ENCODE measurements at places on chromosomes 1 and 21.

- DNase-seq, result no peak
Observed at GRCh38 chr1:161047436-161048420, 2.0 kb upstream of the USF1 start.

- no peak for DNase-seq
Observed at GRCh38 chr1:156931211-156931952, 10.9 kb downstream of the LRRC71 start.

- DNase-seq, result no peak
Observed at GRCh38 chr1:210325026-210325670, 3.6 kb upstream of the HHAT start.

DNA sequence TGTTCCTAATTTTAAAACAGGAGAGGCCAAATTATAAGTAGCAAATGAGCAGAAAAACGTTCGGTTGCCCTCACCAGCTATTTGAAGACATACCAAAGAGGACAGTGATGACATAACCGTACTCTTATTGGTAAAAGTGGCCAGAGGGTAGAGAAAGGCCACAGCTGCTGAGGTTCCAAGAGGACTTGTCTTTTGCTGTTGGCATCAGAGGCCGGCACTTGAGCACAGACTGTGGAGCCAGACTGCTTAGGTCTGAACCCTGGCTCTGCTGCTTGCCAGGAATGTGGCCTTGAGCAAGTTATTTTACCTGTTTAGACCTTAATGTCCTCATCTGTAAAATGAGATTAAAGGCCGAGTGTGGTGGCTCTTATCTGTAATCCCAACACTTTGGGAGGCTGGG is 14.9 kb downstream of the ETV3L start:
- DNase-seq, result no peak

DNA sequence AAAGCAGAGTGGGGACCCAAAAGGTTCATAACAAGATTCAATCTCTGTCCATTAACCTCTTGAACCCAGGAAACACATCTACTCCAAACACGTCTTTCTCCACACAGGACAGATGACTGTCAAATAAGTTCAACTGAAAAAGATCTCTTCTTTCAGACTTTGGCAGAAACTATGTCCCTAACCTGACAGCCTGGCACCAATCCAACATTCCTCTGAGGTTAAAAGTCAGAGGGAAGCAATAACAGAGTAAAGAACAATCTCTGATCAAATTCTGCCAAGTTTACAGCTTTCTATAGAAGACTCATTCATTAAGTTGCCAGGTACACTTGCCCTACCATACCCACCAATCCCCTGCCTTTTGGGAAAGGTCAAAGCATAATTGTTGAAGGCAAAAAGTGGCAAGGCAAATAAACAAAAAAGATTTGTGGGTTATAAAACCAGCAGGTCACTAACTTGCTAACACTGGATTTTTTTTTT is 31.9 kb downstream of the OTUD7B start:
- DNase-seq, result no peak

DNA sequence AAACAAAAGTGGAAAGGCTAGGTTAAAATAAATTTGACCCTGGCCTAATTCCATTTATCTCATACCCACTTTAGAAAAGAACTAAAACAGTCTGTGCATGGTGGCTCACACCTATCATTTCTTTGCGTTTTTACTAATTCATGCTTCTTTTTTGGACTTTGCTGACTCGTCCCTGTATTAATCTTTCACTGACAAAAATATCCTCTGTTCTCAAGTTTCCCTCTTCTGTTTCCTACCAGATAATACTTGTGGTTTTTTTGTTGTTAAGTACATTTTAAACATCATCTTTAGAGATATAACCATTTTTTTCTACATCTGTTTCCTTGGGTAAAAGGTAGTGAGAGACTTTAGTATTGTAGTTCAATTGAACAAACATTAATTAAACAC is 11.5 kb downstream of the CNST start:
- DNase-seq, result no peak

GRCh38 chr1:53421208-53421607 is 38.0 kb upstream of the DMRTB1 start:
- DNase-seq, result no peak

DNA sequence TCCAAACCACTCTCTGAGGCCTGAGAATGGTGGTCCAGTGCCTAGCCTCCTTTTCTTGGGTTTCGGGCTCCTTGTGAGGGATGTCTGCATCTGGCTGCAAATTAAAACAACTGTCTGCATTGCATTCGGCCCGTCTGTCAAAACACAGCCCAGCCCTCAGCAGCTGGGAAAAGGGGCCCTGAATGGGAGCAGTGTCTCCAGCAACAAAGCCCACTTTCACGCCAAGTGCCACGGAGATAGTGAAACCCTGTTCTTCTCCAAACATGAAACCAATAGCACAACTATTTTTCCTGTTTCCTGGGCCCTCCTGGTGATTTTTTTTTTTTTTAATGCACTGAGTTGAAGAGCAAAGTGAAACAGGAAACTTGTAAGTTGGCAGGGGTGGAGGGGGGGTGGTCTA is 138.4 kb downstream of the PLXNA2 start:
- DNase-seq, result no peak

GRCh38 chr1:109158433-109158832 is 44.5 kb downstream of the ELAPOR1 start:
- no peak for DNase-seq

GRCh38 chr1:88736633-88737248 is 52.7 kb downstream of the PKN2 start:
- no peak for DNase-seq

- DNase-seq, result no peak
Observed at GRCh38 chr1:95371666-95372282, 137.8 kb downstream of the RWDD3 start.

GRCh38 chr1:217617126-217617525 is 13.8 kb downstream of the GPATCH2 start:
- DNase-seq, result no peak

DNA sequence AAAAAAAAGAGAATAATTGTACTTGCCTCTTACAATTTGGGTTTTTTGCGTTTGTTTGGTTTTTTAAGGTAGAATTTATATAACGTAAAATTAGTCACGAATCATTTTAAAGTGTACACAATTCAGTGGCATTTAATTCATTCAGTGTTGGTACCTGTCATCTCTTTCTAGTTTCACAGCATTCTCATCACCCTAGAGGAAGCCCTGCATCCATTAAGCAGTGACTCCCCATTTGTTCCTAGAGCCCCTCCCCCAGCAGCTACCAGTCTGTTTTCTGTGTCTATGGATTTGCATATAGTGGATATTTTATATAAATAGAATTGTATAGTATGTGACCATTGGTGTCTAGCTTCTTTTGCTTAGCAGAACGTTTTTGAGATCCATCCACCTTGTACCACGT is 233.2 kb upstream of the FMN2 start:
- DNase-seq, result no peak

- no peak for DNase-seq
Observed at GRCh38 chr1:66464802-66465201, 69.2 kb upstream of the SGIP1 start.

- DNase-seq, result no peak
Observed at GRCh38 chr1:220275430-220275829, 3.2 kb upstream of the RAB3GAP2 start.

DNA sequence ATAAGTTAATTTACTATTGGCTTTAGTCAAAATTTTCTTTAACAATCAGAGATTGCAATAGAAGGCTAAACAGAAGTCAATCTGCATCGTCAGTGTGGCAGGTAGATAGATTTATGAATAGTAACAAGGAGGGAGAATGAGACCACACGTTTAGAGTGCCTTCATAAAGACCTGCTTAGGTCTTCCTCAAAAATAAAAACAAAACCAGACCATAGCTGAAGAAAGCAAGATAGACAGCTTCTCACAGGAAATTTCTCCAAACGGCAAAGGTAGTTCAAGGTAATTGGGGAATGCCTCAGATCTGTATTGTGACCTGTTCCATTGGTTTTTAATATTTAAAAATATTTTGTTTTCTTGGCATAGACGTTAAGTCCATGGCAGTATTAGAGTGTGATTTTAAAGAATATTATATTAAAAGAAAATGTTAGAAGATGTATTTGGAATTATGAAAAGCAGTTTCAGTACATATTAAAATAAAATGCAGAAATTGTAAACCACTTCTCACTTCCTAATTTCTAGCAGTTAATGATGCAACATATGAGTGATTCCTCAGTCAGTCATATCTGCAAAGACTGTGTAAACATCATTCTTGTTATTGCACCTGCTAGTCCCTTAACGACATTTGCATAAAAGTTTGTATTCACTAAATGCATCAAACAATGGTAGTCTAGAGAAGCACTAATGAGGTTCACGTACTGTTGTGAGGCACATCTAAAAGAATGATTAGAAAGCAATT is 278.0 kb downstream of the HLX start:
- DNase-seq, result no peak
